ENCODE measurements at places on chromosomes 11 and 22. TPM values are rescaled to one million over a fixed set of nuclear protein-coding genes. Genes with fewer than 3 reads are reported as not detected.
A peak's percentile ranks its signal among the peaks of the same experiment; 100 is the strongest.

DNA sequence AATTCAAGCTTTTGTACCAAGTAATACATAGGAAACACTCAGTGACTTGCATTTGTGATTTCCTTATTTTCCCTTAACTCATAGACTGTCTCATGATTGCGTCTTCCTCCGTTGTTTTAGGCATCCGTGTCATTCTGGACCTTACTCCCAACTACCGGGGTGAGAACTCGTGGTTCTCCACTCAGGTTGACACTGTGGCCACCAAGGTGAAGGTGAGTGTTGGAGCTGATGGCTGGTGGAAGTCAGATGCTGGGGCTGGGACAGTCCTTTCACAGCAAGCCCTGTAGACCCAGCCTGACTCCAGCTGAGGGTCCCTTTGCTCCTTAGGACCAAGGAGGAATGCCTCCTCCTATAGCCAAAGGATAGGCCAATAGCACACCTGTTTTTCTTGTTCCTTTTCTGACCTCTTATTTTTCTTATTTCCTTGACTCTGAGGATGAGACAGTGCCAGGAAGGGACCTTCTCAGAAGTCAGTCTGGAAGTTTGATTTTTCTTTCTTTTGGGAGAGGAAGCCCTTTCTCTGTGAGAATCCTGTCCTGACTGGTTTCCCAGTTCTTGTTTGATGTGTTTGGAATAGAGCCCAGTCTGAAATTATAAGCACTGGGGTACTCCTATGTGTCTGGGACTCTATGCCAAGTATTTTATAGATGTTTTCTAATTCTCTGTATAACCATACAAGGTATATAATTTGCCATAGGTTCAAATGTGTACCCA is 2.2 kb downstream of the SLC3A2 start:
- no peak for DNase-seq
- peaks cover 53% of the 10 kb centered on the region for H3K4me1 ChIP-seq
- peaks cover 75% of the 10 kb centered on the region for H3K36me3 ChIP-seq
- H3K27me3 ChIP-seq, result no peaks in the 10 kb centered on the region
- H3K4me3 ChIP-seq, result peak overlapping the region; percentile 100

- no peaks in the 10 kb centered on the region for H3K36me3 ChIP-seq
- H3K27me3 ChIP-seq, result peaks cover 3% of the 10 kb centered on the region
- H3K4me1 ChIP-seq, result no peaks in the 10 kb centered on the region
- no peak overlapping the region for H3K4me3 ChIP-seq
- DNase-seq, result no peak
Observed at GRCh38 chr11:27914080-27914479, 193.9 kb downstream of the KIF18A start.

DNA sequence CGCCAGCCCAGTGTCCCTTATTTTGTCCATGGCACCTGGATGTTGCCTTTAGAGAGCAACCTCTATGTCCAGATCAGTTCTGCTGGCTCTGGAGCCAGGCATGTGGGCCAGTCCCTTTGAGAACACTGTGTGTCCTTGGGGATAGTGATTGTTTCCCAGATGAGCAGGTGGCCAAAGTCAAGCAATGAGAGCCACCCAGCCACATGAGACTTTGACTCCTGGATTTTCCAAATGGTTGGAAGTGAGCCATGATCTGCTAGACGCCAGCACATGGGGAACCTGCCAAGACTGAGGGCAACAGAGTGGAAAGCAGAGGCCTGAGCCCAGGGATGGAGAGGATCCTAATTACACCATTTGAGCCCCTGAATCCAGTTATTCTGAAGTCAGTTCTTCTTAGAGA is 479.8 kb downstream of the OPCML start:
- H3K4me1 ChIP-seq, result no peaks in the 10 kb centered on the region
- no peak overlapping the region for H3K27ac ChIP-seq
- no peak for DNase-seq
- H3K36me3 ChIP-seq, result no peaks in the 10 kb centered on the region
- H3K4me3 ChIP-seq, result no peak overlapping the region

- no peak overlapping the region for H3K4me3 ChIP-seq
- DNase-seq, result no peak
- H3K36me3 ChIP-seq, result no peaks in the 10 kb centered on the region
- peaks cover 10% of the 10 kb centered on the region for H3K4me1 ChIP-seq
- no peak overlapping the region for H3K27ac ChIP-seq
Observed at GRCh38 chr11:86955111-86955360, 159 bp downstream of the FZD4 start.

DNA sequence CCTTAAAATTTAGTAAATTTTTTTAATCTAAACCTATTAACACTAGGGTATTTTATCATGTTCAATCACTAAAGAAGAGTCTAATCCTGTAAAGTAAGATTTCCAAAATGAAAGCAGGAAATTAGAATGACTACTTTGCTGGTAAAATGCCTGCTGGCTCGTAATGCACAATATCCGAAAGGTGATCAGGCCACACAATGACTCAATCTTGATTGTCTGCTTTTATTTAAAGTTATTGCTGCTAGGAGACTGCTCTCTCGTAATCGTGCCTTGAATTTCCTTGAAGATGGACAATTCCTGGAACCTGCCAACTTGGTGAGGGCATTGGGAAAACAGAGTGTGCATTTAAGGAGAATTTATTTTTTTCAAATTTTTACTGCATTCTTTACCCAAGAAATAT is 1786.5 kb upstream of the RAG2 start:
- H3K4me3 ChIP-seq, result no peak overlapping the region
- no peak overlapping the region for H3K27ac ChIP-seq
- H3K4me1 ChIP-seq, result no peaks in the 10 kb centered on the region
- H3K36me3 ChIP-seq, result no peaks in the 10 kb centered on the region
- H3K27me3 ChIP-seq, result no peaks in the 10 kb centered on the region
- no peak for DNase-seq

- no peak for DNase-seq
- no peaks in the 10 kb centered on the region for H3K27me3 ChIP-seq
- peaks cover 24% of the 10 kb centered on the region for H3K4me1 ChIP-seq
- H3K27ac ChIP-seq, result no peak overlapping the region
- H3K36me3 ChIP-seq, result peaks cover 1% of the 10 kb centered on the region
Observed at GRCh38 chr11:46105134-46105628, 16.1 kb downstream of the PHF21A start.

DNA sequence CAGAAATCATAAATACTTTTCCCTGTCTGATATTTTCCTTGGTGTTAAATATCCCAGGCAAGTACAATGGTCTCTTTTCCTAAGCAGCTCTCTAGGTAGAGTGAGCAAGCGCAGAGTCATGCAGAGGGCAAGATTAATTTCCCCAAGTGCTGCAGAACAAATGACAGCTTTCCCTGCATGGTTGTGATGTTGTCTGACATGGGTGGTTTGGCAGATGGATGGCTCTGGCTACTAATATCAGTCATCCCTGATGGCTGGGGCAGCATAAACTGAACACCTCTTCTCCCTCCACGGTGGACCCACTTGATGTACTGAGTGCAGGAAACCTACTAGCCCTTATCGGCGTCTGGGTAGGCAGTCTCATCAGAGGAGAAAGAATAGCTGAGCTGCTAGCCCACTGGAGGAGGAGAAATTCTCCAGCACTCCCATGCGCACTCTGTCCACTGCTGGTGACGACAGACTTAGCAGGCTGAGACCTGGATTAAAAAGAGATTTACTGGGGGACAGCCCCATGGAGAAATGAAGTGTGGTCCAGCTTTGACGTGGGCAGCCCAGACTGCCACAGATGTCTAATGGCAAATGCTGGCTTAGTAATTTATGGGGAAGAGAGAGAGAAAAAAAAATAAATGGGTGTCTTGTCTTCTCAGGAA is 202.9 kb downstream of the DBX1 start:
- peaks cover 2% of the 10 kb centered on the region for H3K27me3 ChIP-seq
- no peaks in the 10 kb centered on the region for H3K36me3 ChIP-seq
- no peak overlapping the region for H3K27ac ChIP-seq
- no peak overlapping the region for H3K4me3 ChIP-seq

- H3K27me3 ChIP-seq, result no peaks in the 10 kb centered on the region
- H3K4me1 ChIP-seq, result no peaks in the 10 kb centered on the region
- no peak for DNase-seq
- H3K4me3 ChIP-seq, result no peak overlapping the region
Observed at GRCh38 chr11:92149996-92150395, 74.6 kb upstream of the FAT3 start.

The DBX1 gene
- total RNA-seq, result not detected

DNA sequence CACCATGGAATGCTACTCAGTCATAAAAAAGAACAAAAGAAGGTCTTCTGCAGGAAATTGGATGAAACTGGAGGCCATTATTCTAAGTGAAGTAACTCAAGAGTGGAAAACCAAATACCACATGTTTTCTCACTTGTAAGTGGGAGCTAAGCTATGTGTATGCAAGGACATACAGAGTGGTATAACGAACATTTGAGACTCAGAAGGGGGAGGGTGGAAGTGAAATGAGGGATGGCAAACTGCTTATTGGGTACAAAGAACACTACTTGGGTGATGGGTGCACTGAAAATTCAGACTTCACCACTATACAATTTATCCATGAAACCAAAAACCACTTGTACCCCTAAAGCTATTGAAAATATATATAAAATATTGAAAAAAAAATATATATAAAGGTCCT is 13.4 kb upstream of the CAT start:
- H3K27me3 ChIP-seq, result no peaks in the 10 kb centered on the region
- no peaks in the 10 kb centered on the region for H3K36me3 ChIP-seq
- H3K4me1 ChIP-seq, result peaks cover 3% of the 10 kb centered on the region
- H3K27ac ChIP-seq, result no peak overlapping the region
- no peak for DNase-seq

The AQP11 gene
- total RNA-seq, result 0.24 TPM

DNA sequence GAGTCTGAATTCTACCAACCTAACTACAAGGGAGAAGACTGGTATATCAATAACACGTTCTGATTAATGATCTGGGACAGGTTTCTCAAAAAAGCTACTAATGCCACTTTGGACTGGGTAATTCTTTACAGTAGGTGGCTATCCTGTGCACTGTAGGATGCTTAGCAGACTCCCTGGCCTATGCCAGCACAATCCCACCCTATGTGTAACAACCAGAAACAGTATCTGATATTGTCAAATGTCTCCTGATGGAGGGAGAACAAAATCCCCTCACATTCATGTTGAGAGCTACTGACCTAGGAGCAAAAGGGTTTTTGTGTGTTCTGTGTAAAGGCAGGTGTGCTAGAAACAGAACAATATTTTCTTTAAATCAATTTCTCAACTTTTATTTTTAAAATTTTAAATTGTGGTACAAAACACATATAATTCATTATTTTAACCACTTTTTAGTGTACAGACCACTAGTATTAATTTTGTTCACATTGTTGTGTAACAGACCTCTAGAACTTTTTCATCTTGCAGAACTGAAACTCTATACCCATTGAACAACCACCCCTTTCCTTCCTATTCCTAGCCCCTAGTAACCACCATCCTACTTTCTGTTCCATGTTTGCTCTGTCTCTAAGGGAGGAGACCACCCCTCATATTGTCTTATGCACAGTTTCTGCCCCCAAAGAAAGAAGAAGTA is 2.1 kb upstream of the MS4A6A start:
- H3K27me3 ChIP-seq, result peaks cover 21% of the 10 kb centered on the region
- DNase-seq, result no peak
- no peaks in the 10 kb centered on the region for H3K4me1 ChIP-seq

- DNase-seq, result no peak
- no peaks in the 10 kb centered on the region for H3K27me3 ChIP-seq
Observed at GRCh38 chr11:78277314-78277994, 88.7 kb downstream of the USP35 start.

DNA sequence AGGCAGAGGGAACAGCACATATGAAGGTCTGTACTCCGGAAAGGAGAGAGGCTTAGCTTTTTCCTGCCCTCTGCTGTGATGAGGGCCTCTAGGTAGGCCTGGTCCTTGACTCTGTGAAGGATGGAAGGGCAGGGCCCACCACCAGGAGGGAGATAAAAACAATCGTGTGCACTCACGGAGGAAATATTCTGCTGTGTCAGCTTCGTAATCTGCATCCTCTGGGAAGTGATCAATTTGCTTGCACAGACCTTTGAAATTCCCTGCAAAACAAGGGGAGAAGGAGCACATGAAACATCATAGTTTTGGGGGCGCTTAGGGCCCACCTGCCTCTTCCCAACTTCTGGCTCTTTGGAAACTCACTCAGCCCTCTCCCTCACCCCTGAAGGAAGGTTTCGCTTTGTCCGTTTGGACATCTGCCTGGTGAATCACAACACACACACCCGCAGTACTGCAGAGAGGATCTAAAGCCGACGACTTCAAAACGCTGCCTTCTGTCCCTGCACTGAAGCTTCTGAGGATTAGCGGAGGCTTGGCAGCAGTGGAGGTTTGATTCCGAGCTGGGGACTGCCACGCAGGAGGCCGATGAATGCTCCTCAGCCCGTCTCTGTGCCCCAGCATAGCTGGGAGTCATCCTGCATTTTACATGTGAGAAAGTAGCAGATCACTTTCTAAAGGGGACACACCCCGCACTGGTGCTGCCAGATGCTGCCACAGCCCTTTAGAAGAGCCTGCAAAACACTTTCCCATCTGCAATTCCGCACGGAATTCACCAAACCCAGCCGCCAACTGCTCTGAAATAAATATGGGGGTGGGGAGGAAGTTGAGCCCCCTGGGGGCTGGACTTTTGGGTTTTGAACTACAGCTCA is 58.6 kb upstream of the EIF3D start:
- no peaks in the 10 kb centered on the region for H3K4me1 ChIP-seq
- no peak overlapping the region for H3K4me3 ChIP-seq
- no peaks in the 10 kb centered on the region for H3K36me3 ChIP-seq
- DNase-seq, result no peak
- H3K27me3 ChIP-seq, result peaks cover 14% of the 10 kb centered on the region

GRCh38 chr11:46149342-46149741 is 28.1 kb upstream of the PHF21A start:
- H3K27ac ChIP-seq, result no peak overlapping the region
- no peaks in the 10 kb centered on the region for H3K36me3 ChIP-seq
- DNase-seq, result no peak

- no peak overlapping the region for H3K27ac ChIP-seq
- peaks cover 2% of the 10 kb centered on the region for H3K36me3 ChIP-seq
- peaks cover 21% of the 10 kb centered on the region for H3K4me1 ChIP-seq
Observed at GRCh38 chr22:44031158-44031952, 7.3 kb downstream of the PARVB start.

The TEX54 gene
- not detected for total RNA-seq

The ISX gene
- total RNA-seq, result not detected

The OR52I1 gene
- total RNA-seq, result not detected

GRCh38 chr11:1303973-1304372 is 5.5 kb downstream of the TOLLIP start:
- peaks cover 2% of the 10 kb centered on the region for H3K36me3 ChIP-seq
- H3K27me3 ChIP-seq, result no peaks in the 10 kb centered on the region
- peaks cover 39% of the 10 kb centered on the region for H3K4me1 ChIP-seq
- DNase-seq, result no peak
- H3K4me3 ChIP-seq, result no peak overlapping the region

The KCNC1 gene
- total RNA-seq, result not detected

GRCh38 chr11:132022733-132023478 is 652.5 kb downstream of the NTM start:
- no peak overlapping the region for H3K27ac ChIP-seq
- no peak overlapping the region for H3K4me3 ChIP-seq
- no peak for DNase-seq
- H3K36me3 ChIP-seq, result peaks cover 1% of the 10 kb centered on the region
- no peaks in the 10 kb centered on the region for H3K4me1 ChIP-seq

The TIMP3 gene
- total RNA-seq, result not detected

The LMO2 gene
- total RNA-seq, result not detected

The TCN2 gene
- total RNA-seq, result 0.19 TPM

The PLEKHB1 gene
- total RNA-seq, result 11.4 TPM

GRCh38 chr22:31647066-31647465 is 14.9 kb downstream of the PISD start:
- H3K4me1 ChIP-seq, result peaks cover 59% of the 10 kb centered on the region
- DNase-seq, result no peak
- no peak overlapping the region for H3K4me3 ChIP-seq
- peaks cover 32% of the 10 kb centered on the region for H3K36me3 ChIP-seq
- peak overlapping the region; percentile 91 for H3K27ac ChIP-seq

The KBTBD3 gene
- 6.6 TPM for total RNA-seq

- H3K36me3 ChIP-seq, result peaks cover 3% of the 10 kb centered on the region
- peak; percentile 45 for DNase-seq
- H3K27me3 ChIP-seq, result no peaks in the 10 kb centered on the region
Observed at GRCh38 chr22:40898850-40899357, 37.0 kb upstream of the DNAJB7 start.
